RCC 7860 (cell line): ENCODE measurements at places on chromosomes 16 and 17.

DNA sequence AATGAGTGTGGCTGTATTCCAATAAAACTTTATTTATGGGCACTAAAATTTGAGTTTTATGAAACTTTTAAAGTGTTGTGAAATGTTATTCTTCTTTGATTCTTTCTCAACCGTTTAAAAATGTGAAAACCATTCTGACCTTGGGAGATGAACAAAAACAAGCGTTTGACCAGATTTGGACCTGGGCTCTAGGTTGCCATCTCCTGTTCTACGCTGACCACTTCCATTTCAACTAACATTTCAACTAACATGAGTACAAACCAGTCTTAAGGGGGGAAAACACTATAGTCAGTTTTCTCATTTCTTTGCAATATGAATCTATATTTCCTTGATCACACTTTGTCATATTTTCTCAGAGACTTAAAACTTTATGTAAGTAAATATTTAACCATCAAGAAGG, 118.4 kb upstream of the IRX5 start:
- DNase-seq = no peak

DNA sequence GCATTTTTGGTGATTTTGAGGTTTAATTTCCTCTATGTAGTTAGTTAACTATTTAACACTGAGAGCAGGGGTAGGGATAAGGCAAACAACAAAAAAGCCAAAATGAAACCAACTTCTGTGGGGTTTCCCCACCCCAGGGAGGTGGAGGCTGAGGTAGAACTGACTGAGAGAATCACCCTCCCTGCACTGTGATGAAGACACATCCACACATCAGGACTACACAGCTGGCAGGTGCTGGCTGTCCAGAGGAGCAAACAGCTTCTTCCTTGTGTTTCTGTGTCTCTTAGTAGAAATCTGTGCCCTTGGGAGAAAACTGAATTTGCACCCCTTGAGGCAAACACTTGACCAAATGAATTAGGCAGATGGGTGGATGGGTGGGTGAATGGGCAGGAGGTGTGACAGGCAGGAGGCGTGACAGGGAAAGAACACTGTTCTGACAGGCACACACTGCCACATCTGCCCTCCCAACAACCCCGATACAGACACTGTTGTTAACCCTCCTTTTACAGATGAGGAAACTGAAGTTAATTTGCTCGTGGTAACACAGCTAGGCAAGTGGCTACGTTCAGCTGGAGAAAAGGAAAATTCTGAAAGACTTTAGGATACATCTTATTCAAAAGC, 62.9 kb upstream of the AMZ2 start:
- DNase-seq = no peak

- DNase-seq = no peak
Observed at GRCh38 chr16:58510097-58510775, 5.1 kb upstream of the SETD6 start.

DNA sequence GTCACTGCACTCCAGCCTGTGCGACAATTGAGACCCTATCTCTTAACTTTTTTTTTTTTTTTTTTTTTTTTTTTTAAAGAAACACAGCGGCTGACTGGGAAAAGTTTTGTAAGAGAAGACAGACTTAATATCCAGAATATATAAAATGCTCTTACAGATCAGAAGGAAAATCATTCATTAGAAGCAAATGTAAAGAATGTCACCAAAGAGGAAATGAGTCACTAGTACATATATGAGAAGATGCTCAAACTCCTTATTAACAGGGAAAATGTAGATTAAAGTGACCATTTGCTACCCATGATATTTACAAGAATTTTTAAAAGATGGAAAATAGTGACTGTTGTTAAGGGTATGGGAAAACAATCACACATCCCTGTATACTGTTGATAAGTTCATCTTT, 48.9 kb downstream of the RABEP1 start:
- DNase-seq = no peak

- DNase-seq = no peak
Observed at GRCh38 chr17:83002118-83002805, 77.1 kb upstream of the METRNL start.

DNA sequence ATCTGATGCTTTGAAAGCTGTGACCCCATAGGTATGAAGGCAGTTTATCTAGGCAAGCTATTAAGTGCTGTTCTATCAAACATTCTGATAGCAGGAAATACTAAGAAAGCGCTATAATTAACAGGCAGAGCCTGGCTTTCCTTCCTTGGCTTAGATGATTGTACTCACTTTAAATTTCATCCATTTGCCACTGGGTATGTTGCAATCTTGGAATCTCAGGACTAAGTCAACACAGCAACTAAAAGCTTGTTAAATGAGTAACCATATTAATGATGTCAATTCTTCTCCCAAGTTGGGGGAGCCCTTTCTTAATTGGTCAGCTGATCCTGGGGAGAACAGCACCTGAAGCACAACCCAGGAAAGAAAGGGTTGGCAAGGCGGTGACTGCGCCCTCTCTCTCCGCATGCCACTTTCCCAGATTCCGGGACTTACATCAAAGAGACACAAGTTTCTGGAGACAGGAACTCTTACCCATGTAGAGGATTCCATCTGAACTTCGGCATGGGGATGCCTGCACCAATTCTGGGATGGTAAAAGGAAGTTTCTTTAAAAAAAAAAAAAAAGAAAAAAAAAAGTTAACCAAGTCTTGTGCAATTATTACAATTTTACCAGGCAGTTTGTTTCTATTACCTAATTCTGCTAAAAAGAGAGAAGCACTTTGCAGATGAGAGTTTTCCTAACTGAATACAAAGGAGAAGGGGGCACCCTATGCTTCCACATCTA, 54.4 kb upstream of the ICAM2 start:
- DNase-seq = peak; percentile 32

DNA sequence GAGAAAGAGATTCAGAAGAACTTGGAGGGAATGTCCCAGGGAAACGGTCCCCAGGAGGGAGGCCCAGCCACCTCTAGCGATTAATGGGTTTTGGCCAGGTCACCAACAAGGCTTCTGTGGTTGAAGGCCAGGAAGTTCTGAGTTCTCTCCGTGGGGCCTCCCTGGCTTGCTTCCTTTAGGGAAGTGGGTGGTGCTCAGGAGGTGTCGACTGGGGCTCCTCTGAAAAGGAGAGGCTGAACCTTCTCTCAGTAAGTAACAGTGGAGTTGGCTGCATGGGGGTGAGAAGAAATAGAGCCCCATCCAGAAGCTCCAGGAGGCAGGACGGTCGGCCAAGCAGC, 77.1 kb upstream of the GSE1 start:
- no peak for DNase-seq

GRCh38 chr16:296806-297510, 14.0 kb downstream of the PDIA2 start:
- no peak for DNase-seq

DNA sequence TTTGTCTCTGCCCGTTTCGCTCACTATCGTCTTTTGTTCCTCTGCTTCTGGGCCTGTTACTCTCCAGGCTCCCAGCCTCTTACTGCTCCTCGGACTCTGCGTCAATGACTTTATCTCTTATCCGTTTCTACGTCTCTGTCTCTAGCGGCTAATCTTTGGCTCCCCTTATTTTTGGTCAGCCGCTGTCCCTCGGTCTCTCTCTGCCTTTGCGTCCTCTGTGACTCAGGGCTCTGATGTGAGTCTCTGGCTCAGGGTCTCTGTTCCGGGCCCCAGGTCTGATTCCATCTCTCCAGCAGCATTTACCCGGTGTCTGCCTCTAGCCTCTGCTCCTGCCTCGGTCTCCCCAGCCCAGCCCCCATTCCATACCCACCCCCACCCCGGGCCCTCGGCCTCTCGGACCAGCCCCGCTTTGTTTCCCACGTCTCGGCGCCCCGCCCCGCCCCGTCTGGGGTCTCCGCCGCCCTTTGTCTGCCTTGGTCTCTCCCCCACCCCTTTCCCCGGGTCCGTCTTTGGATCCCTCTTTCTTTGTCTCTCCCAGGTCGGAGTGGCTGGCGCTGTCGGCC, 547 bp upstream of the ZNF48 start:
- no peak for DNase-seq

DNA sequence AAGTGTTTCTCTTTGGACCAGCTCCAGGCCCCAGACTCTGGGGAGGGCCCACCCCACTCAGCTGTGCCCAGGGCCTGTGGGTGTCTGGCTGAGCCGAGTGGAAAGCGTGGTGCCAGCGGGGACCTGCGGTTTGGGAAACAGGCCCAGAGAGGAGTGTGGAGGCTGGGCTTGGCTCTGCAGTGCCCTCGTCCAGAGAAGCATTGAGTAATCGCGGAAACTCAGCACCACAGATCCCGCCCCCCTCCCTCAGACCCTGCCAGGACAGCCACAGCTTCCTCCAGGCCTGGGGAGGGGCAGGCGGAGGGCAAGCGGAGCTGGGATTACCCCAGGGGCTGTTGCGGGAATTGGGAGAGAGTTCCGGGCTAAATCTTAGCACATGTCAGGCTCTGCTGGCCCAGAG, 14.6 kb upstream of the PITPNA start:
- peak; percentile 83 for DNase-seq

- DNase-seq = peak; percentile 83
Observed at GRCh38 chr16:81238296-81239011, at the start of gene BCO1. Gene BCO1 (plus strand): TSS chr16:81238689. CDS start chr16:81238909, 220 bp downstream.

- no peak for DNase-seq
Observed at GRCh38 chr17:34578656-34579016, 746 bp upstream of the TMEM132E start.

DNA sequence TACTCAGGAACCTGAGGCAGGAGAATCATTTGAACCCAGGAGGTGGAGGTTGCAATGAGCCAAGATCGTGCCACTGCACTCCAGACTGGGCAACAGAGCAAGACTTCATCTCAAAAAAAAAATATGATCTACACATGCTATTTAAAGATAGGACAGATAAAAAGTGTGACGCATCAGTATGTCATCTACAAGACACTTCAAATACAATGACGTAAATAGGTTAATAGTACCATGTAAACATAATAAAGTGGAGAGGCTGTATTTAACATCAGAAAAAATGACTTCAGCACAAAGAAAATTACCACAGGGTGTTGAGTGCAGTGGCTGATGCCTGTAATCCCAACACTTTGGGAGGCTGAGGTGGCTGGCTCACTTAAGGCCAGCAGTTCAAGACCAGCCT, 20.2 kb downstream of the ZNF778 start:
- no peak for DNase-seq

GRCh38 chr17:76146053-76146851, 5.2 kb upstream of the FOXJ1 start:
- no peak for DNase-seq

DNA sequence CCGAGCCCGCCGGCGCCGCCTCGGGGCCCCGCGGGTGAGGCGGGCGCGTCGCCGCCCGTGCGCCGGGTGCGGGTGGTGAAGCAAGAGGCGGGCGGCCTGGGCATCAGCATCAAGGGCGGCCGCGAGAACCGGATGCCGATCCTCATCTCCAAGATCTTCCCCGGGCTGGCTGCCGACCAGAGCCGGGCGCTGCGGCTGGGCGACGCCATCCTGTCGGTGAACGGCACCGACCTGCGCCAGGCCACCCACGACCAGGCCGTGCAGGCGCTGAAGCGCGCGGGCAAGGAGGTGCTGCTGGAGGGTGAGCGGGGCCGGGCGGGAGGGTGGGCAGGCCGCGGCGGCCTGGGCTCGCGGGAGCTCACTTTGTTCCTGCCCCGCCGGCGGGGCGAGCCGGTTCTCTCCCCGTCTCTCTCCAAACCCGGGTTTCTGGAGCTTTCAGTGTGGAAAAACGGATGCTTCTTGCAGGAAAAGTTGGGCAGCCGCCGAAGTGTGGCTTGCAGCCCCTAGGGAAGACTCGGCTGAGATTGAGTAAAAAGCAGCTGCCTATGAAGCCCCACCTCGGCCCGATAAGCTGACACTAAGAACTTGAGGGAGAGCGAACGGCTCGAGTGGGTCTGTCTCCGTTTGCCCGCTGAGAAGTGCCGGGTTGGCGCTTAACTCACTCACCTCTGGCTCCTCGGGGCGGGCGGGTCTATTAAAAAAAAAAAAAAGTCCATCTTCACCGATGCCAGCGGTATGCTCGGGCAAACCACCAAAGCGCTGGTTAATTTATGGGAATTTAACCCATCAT, 677 bp downstream of the SNTB2 start:
- DNase-seq = no peak

- no peak for DNase-seq
Observed at GRCh38 chr17:8372422-8372821, 4.1 kb downstream of the KRABD2 start.
